Stimulated activated CD4-positive, alpha-beta T cell treated with anti-CD3 and anti-CD28 coated beads, Interleukin-12 subunit alpha, Interleukin-12 subunit beta, amount 100 ng/mL, for 48 hours (primary cell): ENCODE measurements at places on chromosomes 5 and 9.

GRCh38 chr5:73488806-73489205, 9.4 kb upstream of the BTF3 start:
- no peak for DNase-seq

GRCh38 chr9:129365196-129365595, 187.1 kb upstream of the IER5L start:
- DNase-seq: no peak

- no peak for DNase-seq
These were observed 369 bp downstream of the OCLN start for GRCh38 chr5:69492923-69493395.

DNA sequence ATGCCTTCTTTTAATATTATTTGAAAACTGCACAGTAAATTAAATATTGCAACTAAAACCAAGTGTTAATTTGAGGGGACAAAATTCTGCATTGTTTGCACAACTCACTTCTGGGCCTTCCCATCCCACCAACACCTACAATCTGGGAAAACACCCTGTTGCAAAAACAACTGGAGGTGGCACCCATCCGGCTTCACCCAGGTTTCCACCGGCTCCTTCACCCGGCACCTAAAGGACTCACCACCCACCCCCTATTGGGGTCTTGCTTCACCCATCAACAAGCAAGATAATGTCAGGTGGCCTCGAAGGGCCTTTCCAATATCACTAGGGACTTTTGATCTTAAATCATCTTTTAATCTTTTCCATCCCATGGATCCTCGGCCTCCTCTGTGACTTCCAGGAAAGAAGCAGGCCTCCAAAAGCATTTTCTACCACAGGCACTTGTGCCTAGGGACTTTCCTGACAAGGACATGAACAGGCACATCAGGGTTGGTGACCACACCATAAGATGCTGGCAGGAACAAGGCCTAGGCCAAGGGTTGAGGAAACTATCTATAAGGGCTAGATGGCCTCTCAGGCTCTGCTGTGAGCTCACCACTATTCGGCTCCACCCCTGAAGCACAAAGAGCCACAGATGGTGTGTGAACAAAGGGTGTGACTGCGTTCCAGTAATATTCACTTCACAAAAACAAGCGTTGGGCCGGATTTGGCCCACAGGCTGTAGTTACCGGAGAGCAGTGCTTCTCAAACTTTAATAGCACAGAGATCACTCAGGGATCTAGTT, 205.1 kb downstream of the AUH start:
- no peak for DNase-seq

DNA sequence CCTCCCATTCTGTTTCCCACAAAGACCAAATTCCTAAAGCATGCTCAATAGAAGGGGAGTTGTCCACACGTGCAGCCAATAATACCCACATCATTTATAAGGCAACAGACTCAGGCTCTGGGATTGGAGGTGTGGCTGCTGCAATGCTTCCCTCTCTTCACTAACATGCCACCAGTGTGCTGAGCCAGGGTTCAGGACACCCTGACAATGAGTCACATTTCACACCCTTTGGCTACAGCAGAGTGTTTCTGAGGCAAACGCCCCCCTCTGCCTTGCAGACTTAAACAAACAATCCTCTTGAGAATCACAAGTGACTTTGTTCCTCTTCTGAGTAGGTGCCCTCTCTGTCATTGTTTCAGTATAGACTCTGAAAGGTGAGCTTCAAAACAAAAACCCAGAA, 189.3 kb upstream of the TLE4 start:
- no peak for DNase-seq

DNA sequence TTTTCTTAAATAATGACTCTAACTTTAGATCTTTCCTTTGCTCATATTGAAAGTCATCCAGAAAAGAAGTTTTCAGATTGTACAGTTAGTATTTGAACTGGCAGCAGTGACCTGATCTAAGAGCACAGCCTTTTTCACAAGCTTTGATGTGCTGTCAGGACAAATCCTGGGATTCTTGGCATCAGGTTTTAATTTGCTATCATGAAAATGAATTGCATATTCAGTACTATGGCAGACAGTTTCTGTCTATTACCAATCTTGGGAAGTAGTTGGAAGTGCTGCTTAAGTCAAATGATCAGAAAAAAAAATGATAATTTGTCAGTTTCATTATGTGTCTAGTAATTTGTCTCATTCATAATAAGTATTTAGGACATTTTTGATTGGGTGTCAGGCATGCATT, 925.6 kb upstream of the ARRDC3 start:
- DNase-seq: no peak

- DNase-seq: no peak
These were observed 121.8 kb downstream of the C5orf15 start for GRCh38 chr5:133846478-133847226.

- no peak for DNase-seq
These were observed 18.8 kb downstream of the TICAM2 start for GRCh38 chr5:115583474-115583873.

GRCh38 chr5:82862261-82862660, 214.9 kb downstream of the TMEM167A start:
- DNase-seq: no peak

DNA sequence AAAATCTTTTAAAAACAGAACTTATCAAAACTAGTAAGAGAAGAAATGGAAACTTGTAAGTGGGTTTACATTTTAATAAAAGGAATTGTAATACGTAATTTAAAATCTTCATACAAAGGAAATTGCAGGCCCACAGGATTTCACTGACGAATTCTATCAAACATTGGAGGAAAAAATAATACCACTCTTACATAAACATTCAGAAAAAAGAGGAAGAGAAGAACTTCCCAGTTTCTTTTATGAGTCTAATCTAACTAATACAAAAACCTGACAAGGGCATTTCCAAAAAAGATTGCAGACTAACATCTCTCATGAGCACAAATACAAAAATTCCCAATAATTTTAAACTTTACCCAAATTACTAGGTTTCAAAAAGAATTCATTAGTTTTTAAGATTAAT, 149.0 kb downstream of the RANBP17 start:
- DNase-seq: no peak

DNA sequence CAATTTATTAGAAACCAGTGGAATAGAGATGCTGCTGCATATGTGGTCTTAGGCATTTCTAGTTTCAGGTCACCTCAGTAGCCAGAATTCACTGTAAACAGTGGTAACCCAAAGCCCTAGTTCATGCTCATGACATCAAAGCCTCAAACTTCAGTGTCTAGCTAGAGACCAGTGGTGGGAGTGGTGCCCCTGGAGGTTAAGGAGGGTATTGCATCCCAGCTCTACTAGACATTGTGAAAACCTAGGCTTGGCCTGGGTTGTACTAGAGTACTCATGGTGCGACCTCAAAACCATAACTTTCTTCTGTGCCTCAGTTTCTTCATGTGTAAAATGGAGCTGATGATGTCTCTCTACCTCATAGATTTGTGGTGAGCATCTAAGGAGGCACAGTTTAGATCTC, 18.8 kb downstream of the COL5A1 start:
- no peak for DNase-seq

DNA sequence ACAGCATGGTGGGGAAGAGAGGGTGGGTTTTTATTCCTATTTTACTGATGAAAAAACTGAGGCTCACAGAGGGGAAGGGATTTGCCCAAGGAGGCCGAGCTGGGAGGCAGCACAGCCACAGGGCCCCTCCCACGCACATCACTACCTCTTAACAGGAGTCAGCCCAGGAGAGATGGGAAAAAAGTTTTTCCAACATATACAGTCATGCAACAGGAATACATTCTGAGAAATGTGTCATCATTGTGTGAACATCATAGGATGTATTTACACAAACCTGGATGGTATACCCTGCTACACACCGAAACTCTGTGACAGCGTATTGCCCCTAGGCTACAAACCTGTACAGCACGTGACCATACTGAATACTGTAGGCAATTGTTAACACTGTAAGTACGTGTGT, 11.6 kb downstream of the TRAF1 start:
- DNase-seq: no peak

DNA sequence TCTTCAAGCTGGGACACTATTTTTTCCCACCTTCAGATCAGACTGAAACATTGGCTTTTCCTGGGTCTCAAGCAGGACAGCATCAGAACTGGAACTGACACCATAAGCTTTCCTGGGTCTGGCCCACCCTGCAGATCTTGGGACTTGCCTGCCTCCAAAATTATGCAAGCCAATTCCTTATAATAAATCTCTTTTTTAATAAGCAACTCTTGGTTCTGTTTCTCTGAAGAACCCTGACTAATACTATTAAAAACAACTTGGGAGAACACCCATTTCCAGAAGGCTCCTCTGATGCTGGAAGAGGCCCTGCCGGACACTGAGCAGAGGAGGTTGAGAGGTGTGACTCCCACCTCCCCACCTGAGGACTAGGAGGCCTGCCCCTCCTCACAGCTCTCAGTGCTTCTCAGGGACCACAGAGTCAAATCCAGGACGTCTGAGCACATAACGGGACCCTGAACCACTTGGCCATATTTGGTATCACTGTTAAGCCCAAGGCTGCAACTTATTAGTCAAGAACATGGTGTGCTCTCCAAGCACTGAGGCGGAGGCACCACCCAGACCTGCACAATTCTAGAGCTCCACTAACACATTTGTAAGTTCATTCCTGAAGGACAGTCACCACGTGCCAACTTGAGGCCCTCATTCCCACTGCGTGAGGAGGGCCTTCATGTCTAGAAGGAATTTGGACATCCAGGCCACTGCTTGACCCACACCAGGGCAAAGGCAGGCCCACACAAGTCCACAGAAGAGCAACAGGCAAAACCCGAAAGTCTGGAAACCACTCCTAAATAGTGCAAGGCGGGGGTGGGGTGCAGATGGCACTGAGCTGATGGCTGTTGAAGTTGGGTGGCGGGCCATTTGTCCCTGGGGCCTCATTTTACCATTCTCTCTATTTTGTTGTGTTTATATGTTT, 9.5 kb downstream of the SHC3 start:
- no peak for DNase-seq

DNA sequence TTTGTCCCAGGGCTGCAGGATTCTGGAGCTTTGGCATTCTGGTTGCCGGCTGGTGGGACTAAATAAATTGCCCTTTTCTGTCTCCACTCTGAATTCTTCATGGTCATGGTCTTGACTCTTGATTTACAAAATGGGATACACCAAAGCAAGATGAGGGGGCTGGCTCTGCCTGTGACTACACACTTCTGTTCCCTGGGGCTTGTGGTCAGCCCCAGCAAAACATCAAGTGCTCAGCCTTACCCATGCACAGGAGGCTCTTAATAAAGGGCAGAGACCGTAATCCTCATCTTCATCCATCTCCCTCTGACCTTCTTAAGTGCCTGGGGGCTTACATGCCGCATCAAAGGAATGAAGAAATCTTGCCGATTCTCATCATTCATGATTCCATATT, 198.0 kb downstream of the GNA14 start:
- no peak for DNase-seq

DNA sequence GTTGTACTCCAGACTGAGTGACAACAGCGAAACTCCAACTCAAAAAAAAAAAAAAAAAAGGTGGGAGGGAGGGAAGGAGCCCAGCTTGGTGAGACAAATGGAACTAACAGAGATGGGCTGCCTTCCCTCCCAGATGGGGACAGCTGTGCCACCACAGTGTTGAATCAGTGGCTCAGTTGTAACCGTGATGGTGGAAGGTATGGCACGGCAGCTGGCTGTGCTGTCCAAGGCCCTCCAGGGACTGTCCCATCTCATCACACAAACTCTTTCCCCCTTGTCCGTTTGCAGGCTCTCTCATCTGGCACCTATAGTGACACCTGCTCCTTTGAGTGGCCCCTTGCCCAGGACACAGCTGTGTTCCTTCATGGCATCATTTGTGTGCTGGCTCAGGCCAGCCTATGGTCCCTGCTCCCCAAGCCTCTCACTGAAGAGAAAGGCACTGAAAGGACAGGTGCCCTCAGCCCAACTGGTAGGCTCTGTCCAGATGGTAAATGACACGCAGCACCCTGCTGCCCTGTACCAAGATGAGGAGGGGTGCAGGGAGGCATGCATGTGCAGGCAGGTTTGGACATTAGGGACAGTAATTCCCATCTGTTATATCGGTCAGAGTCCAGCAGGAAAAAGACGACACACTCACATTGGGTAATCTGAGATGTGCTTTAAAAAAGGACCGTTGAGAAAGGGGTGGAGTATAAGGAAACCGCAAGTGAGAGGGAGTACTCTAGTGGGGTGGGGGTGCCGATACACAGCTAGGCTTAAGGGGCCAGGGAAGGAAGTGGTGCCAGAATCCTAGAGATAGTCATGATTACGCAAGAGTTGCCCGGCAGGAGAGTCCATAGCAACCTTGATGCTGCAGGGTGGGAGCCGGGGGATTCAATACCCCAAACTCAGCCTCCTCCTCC, 4.3 kb downstream of the SMIM33 start:
- DNase-seq: no peak

DNA sequence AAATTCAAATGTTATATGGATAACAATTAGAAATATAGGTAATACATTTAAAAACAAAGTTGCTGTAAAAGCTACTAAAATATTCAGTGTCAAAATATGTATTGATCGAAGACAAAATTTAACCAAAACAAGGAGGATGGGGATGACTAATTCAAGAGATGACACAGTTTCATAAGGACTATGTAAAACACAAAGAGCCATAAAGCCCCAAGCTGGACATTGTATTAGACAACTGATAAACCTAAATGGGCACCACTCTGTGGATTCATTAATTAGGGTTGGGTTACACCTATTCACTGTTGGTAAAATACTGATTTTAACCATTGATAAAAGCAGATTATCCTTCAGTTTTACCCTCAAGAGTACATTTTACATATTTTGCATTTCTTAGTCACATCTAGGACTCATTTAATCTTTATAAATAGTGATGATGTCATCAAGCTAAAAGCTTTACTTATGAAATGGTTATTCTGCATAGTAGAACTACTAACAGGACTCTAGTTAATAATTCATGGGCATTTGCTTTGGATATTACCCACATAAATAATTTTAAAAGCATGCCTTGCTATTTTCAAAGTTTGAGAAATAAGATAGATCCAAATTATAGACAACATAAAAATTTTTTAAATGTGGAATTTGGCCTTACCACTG, 13.7 kb downstream of the TUT7 start:
- DNase-seq: no peak

- DNase-seq: no peak
These were observed 15.1 kb upstream of the LPCAT1 start for GRCh38 chr5:1538741-1539392.

DNA sequence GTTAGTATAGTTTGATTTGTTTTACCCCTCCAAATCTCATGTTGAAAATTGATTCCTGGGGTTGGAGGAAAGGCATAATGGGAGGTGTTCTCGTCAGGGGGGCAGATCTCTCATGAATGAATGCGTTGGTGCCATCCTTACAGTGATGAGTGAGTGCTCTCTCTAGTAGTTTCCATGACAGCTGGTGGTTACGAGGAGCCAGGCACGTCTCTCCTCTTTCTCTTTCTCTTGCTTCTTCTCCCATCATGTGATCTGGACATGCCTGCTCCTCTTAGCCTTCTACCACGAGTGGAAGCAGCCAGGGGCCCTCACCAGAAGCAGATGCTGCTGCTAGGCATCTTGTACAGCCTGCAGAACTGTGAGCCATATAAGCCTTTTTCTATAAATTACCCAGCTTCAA, 454.1 kb downstream of the EFNA5 start:
- no peak for DNase-seq

- no peak for DNase-seq
These were observed 117.9 kb downstream of the ZSWIM6 start for GRCh38 chr5:61449804-61450492.

- no peak for DNase-seq
These were observed 769.6 kb upstream of the C9orf72 start for GRCh38 chr9:28342815-28343338.

GRCh38 chr5:39451276-39451941, 26.6 kb upstream of the DAB2 start:
- no peak for DNase-seq

- no peak for DNase-seq
These were observed 51.5 kb upstream of the HSPB3 start for GRCh38 chr5:54403885-54404416.

- no peak for DNase-seq
These were observed 42.1 kb upstream of the EEIG1 start for GRCh38 chr9:128022886-128023285.
